GM12878 (cell line): ENCODE measurements at places on chromosomes 3 and 15.

- DNase-seq = no peak
Measured at GRCh38 chr3:69542805-69543429, 157.0 kb upstream of the FRMD4B start.

DNA sequence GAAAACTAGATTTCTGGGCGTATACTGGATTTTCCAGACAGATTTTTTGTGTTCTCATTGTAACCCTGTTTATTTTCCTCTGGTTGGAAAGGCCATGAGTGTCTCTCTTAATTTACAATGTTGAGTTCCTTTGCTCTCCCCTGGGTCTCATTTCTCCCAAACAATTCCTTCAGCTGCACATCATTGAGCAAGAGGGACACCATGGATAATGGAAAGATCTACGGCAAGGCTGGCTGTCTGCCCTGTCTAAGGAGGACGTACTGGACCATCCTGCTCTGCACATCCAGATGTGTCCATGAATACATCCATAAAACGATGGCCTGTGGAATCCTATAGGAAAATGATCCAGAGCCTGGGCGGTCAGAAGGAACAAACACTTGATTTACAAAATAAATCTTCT, 258.1 kb upstream of the MCTP2 start:
- DNase-seq = no peak

DNA sequence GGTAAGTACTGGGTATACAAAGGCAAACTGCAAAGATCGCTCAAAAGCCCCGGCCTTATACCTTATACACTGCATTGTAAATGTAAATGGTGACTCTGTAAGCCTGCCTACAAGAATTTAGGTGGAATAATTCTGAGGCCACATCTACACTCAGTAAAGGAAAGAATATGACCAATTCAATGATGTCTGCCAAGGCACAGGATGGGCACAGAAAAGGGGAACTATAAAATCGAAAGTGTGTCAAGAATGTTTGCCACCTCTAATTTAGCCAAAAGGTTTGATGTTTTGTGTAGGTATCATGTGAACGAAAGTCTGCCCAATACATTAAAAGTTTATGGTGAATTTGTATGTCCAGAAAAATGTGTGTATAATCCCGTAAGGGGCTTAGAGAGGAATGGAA, 96.1 kb downstream of the FOXP1 start:
- no peak for DNase-seq

- no peak for DNase-seq
Measured at GRCh38 chr15:99955181-99955525, 221.9 kb upstream of the LYSMD4 start.

- no peak for DNase-seq
Measured at GRCh38 chr3:157113832-157114505, 46.0 kb downstream of the CCNL1 start.

DNA sequence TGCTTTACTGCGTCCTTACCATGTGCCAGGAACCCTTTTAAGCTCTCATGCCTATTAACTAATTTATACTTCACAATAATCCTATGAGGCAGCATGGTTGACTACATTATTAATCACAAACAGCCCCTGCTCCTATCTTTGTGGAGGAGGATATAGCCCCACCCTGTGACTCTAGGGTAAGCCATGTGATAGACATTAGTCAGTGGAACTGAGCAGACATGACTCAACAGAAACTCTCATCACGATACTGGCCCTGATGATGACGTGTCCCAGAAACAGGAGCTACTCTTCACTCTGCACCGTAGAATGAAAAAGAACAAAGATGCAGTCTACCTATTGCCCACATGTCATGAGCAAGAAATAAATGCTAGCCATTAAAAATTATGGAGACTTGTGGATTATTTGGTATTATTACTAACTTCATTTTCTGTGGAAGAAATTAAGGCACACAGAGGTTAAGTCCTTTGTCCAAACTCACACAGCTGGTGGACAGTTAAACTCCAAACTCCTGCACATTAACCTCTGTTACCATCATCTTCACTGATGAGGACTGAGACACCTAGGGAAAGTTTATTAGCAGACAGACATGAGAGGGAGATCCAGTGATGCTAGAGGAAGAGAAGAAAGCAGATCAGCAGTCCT, 51.2 kb downstream of the CFAP20DC start:
- DNase-seq = no peak
